ENCODE measurements at places on chromosomes 2 and 18.

GRCh38 chr18:69152436-69152835 lies 248.3 kb upstream of the DOK6 start:
- no peak for DNase-seq

DNA sequence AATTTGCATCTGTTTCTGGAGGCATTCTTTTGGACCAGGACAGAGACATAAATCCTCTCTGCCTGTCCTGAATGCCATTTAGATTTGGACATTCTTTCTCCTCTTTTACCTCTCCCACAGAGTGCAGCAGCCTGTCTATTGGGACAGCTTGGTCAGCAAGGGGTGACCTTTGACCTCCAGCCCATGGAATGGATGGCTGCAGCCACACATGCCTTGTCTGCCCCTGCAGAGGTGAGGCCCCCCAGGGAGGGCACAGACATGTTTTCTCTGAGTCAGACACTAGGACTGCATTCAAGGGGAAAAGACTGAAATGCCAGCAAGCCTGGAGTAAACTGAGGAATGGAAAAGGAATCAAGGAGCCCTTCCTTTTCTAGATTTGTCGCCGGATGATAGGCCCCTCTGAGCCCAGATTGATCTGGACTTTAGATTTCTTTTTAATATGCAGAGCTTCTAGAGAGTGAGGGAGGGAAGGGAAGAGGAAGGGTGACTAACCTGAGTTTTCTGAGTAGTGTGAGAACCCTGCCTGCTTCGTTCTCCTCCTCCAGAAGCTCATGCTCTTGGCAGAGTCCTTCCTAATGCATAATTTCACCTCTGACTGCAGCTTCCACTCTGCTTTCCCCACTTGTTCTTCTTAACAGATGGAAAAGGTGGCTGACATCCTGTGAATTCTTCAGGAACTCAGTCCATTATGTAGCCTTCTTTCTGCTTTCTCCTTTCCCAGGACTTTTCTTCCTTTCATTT lies 16.1 kb upstream of the TTLL4 start:
- no peak for DNase-seq

DNA sequence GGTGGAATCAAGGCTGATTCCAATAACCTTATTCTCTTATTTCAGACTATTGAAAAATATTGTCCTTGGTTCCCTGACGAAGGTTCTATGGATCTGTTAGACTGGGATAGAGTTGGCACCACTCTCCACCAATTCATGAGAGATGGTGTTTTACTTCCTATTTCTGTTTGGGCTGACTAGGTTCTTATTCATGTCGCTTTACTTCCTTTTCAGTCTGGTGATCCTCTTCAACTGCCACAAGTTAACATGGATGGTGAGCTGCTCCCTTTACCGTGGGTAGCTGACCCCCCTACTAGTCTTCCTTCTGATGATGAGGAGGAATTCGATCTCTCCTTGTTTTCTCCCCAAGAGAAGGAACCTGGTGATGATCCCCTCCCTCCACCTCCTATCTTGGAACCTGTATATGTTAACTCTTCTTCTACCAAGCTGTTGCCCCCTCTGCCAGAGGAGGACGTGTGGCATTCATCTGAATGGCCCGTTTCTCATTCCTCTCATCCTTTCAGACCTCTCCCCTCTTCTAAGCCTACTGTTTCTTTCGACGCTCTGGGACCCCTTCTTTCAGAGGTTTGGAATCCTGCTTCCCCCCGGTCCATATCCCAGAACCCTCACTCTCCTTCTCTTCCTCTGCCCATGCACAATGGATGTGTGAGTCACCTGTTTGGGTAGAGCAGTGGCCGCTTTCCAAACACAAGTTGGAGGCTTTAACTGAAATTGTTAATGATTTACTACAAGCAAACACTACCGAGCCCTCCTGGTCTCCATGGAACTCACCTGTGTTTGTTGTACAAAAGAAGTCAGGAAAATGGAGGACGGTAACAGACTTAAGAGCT lies 13.5 kb upstream of the CNOT11 start:
- no peak for DNase-seq

DNA sequence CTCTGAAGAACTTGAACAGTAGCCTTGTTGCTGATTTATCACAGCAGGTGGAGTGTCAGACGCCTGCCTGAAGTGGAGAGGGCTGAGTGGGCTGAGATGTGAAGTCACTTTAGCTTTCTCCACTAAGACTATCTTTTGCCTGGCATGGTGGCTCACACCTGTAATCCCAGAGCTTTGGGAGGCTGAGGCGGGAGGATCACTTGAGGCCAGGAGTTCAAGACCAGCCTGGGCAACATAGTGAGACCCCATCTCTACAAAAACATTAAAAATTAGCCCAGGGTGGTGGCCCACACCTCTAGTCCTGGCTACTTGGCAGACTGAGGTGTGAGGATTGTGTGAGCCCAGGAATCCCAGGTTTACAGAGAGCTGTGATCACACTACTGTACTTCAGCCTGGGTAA lies 60.6 kb upstream of the TTC39C start:
- no peak for DNase-seq

- no peak for DNase-seq
Observed at GRCh38 chr2:224659714-224660113, 56.5 kb downstream of the CCDC195 start.

DNA sequence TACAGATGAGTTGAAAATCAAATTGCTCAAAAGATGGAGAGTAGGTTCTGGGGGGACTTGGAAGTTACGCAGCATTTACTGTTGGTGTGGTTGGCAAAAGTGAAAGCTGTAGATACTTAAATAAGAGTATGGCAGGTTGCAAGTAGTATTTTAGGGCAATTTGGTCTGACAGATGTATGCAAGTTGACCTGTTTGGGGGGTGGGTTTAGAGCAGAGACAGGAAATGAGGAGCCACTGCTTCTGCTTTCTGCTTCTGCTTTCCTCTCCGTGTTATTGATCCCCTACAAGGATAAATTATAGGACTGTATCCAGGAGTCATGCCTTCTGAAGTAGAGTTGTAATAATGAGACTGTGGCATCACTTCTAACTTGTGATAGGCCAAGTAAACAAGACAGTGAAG lies 71.2 kb downstream of the EPAS1 start:
- no peak for DNase-seq

- DNase-seq = no peak
Observed at GRCh38 chr2:85522090-85522647, 16.8 kb upstream of the MAT2A start.

DNA sequence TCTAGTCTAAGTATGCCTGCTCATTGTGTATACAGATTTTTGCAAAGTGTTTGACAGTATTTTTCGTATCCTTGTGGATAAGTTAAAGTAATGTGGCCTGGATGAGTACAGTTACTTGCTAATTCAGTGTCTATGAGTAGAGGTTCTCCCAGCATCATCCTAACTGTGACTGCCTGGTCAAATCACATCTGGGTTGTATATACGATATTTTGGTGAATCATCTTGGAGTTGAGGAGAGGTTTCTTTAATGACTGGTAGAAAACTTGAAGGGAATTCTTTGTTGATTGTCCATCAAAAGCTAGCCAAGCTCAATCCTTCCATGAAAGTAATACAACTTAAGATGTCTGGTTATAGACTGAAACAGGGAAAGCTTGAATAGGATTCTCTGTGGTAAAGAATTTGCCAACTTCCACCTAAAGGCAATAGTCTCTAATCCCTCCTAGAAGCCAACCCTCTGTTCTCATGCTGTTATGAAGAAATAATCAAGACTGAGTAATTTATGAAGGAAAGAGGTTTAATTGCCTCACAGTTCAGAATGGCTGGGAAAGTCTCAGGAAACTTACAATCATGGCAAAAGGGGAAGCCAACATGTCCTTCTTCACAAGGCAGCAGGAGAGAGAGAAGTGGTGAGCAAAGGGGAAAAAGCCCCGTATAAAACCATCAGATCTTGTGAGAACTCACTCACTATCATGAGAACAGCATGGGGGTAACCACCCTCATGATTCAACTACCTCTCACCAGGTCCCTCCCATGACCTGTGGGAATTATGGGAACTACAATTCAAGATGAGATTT lies 19.4 kb upstream of the RALBP1 start:
- DNase-seq = no peak

- DNase-seq = peak; percentile 9
Observed at GRCh38 chr2:11132036-11132671, 23.1 kb upstream of the SLC66A3 start.

GRCh38 chr2:219661197-219661954 lies 33.9 kb downstream of the SLC4A3 start:
- DNase-seq = no peak

GRCh38 chr2:69253112-69253511 lies 133.9 kb downstream of the GFPT1 start:
- DNase-seq = no peak

DNA sequence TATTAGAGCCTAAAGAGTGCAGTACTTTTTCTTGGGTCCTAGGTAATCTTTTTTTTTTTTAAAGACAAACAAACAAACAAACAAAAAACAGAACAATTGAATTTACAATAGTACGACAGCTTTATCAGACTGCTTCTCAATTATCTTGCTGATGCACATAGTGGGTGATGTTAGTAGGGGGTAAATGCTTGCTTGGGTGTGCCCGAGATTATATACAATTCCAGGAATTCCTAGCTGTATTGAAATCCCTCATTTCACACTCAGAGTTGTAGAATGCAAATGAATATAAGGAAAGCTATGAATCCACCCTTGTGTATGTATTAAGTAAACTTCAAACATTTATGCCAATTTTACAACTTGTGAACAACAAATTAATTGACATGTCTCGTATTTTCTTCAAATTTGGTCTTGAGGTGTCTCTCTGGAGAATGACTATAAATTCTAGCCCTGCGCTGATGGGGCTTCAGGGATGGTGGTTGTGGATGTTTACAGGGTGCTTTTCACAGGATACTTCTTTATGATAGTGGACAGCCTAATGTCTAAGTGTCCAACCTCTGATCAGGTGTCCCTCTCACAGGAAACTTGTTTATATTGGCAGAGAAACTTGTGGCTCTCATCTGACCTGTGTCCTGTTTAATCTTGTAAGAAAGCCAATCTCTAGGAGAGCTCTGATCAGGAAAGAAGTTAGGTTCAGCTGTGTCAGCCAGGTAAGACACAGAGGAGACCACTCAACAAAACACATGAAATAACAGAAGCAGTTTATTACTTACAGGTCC lies 61.9 kb upstream of the SLC39A10 start:
- no peak for DNase-seq

GRCh38 chr2:14220101-14220500 lies 412.4 kb upstream of the LRATD1 start:
- no peak for DNase-seq

- no peak for DNase-seq
Observed at GRCh38 chr2:134899204-134899603, 19.4 kb upstream of the CCNT2 start.

DNA sequence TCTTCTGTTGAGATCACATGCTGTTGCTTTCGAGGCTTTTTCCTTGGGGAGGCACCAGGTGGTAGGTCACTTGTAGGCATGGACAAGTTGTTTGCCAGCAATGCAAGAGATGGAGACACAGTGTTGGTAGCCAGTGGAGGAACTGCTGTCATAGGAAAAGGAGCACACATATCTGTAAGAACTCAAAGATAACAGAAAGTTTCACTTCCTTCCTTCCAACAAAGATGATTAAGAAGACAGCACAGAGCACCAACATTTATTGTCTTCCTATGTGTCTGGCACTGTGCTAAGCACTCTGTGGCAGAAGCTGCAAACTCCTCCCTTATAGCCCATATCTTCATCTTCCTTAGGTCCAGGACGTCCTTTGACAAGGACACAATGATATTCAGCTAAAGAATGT lies 64.5 kb upstream of the AMMECR1L start:
- no peak for DNase-seq

GRCh38 chr2:225779829-225780228 lies 380.3 kb downstream of the NYAP2 start:
- DNase-seq = no peak

- DNase-seq = no peak
Observed at GRCh38 chr2:46344706-46345105, 47.5 kb downstream of the EPAS1 start.

GRCh38 chr18:8603663-8604520 lies 5.3 kb upstream of the RAB12 start:
- no peak for DNase-seq

DNA sequence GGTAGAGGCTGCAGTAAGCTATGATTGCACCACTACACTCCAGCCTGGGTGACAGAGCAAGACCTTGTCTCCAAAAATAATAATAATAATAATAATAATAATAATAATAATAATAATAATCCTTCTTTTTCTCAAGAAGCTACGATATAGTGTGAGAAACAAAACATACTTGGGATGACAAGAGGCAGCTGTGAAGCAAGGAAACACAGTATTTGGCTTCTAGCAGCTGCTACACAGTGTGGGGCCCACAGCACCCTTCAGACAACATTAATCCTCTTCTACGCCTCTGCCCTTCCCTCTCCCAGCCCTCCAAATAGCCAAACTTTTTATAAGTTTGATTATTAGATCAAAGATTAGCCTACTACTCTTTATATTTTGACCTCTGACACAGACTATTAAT lies 62.2 kb downstream of the MYOM1 start:
- DNase-seq = no peak

DNA sequence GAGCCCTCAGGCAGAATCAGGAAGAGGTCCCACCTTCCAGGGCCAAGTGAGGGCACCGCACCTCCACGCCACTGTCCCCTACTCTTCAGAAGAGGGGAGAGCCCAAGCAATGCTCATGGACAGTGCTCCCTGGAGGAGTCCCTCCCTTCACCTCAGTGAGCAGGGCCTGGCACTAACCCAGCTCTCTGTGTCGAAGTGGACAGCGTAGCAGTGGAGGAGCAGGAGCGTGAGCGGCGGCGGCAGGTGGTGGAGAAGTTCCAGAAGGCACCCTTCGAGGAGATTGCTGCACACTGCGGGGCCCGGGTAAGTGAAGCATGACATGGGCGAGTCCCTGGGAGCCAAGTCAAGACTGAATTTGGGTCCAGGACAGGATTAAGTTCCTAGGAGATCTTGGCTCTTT lies 16.7 kb downstream of the POMC start:
- no peak for DNase-seq

- no peak for DNase-seq
Observed at GRCh38 chr18:78448106-78448505, 531.5 kb upstream of the SALL3 start.

DNA sequence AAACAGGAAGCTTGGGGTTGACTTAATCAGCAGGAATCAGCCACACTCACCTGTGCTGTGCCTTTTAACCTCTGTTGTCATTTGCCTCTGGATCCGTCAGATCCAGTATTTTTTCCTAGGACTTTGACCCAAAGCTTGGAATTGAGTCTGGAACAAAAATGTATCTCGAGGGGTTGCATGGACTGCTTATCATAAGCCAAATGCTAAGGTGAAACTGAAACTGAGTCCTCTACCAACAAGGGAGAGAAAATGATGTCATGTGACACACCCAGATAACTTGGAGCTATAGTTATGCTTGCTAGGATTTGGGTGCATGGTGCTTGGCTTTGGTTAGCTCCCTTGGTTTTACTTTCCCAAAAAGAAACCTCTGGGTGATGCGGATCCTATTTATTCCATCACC lies 2158.6 kb upstream of the PIK3C3 start:
- no peak for DNase-seq

All from hippocampal formation (tissue), 2 donors.